Astrocyte of the cerebellum (primary cell): ENCODE measurements at places on chromosomes 4 and X.

DNA sequence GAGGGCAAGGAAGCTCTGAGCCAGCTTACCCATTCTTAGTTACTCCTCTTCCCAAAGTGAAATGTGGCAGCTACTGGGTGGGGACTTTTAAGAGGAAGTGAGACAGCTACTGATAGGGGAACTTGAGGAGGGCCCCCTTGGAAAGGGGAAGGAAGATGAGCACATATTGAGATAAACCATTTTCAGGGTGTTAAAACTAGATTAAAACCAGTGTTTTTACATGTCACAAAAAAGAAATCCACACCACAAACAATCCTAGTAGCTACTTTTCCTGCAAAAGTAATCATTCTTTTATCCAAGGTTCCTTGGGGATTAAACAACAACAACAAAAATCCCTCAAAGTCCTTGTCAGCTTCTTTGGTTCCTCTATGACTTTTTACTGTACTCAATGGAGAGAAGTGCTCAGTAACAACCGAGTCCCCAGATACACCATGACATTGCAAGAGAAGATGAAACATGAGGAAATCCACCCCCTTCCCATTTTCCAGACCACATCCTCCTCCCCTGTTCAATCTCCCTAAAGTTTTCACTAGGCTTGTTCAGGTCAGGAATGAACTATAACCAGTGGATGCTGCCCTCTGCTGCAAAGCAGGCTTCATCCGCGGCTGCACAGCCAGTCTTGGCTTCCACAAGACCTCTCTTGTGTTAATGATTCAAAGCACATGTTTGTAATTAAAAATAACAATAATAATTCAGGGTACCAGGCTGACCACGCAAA lies 113.5 kb upstream of the TMEM164 start:
- peak; percentile 13 for DNase-seq

DNA sequence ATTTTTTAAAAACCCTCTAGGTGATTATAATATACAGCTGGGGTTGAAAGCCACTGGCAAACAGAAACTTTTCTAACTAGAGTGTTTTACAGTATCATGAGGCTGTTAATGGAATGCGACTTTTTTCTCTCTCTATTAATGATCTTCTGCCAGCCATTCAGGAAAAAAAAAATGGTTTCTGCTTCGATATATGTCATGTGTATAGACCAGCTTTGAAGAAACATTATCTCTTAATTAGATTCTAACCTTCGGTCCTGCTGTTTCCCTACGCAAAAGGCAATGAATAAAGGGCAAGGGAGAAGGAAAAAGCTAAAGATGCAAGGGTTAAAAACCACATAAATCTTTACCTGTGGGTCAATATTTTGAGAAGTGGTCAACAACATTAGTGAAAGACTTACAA lies 1662.1 kb upstream of the TENM3 start:
- DNase-seq = no peak

DNA sequence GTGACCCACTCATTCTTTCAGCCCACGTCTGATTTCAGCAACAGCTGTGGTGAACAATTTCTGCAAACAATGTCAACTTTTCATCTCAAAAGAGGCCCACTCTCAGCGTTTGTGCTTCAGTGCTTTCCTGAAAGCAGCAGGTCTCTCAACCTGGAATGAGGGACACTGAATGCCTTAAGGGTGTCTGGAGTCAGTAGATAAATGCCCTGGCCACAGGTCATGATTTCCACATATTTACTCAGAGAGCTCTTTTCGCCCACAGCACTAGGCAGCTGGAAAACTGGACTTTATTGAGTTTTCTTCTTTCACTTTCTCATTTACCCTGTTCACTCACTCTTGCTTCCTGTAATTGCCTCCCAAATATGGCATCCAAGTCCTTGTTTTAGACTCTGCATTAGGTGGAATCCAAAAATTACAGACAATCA lies 52.8 kb downstream of the NPFFR2 start:
- DNase-seq = no peak

- DNase-seq = no peak
Measured at GRCh38 chr4:84750960-84751283, 168.0 kb downstream of the CDS1 start.

GRCh38 chr4:13536607-13537006 lies 7.7 kb downstream of the NKX3-2 start:
- DNase-seq = no peak

DNA sequence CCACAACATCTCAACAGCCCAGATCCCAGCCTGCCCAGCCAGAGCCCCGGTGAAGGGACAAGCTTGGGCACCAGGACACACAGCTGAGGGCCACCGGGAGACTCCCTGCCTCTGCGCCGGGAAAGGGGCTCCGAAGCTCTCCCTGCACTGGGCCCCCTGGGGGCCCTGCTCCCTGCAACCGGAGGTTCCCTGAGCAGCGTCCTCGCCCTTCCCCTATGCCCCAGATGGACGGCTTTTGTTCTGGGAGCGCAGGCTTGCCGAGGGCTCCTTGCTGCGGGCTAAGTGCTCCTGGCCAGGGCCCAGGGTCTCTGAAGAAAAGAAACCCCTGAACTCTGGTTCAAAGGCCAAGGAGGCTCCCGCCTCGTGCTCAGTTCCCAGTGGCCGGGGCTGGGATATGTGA lies 899 bp upstream of the ZFP92 start:
- no peak for DNase-seq

- DNase-seq = no peak
Measured at GRCh38 chr4:96776920-96777527, 937.1 kb downstream of the PDHA2 start.

- peak; percentile 79 for DNase-seq
Measured at GRCh38 chr4:113141901-113142346, 92.5 kb downstream of the ANK2 start.

DNA sequence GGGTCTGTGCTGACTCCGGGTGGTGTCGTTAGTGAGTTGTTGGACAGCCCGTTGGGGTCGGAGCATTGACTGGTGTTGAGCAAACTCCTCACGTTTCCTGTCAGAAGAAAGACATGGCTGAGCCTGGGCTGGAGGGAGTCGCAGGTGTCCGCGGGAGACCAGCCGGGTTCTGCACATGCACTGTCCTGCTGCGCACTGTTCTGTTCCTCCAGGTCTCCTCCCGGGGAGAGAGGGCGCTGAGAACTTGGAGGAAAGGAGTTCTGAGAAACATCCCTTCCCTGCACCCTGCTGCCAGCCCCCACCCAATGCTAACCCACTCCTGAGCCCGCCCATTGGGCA lies 1.1 kb downstream of the ZNF141 start:
- DNase-seq = no peak

- no peak for DNase-seq
Measured at GRCh38 chr4:153076861-153077260, 127.4 kb upstream of the TRIM2 start.

DNA sequence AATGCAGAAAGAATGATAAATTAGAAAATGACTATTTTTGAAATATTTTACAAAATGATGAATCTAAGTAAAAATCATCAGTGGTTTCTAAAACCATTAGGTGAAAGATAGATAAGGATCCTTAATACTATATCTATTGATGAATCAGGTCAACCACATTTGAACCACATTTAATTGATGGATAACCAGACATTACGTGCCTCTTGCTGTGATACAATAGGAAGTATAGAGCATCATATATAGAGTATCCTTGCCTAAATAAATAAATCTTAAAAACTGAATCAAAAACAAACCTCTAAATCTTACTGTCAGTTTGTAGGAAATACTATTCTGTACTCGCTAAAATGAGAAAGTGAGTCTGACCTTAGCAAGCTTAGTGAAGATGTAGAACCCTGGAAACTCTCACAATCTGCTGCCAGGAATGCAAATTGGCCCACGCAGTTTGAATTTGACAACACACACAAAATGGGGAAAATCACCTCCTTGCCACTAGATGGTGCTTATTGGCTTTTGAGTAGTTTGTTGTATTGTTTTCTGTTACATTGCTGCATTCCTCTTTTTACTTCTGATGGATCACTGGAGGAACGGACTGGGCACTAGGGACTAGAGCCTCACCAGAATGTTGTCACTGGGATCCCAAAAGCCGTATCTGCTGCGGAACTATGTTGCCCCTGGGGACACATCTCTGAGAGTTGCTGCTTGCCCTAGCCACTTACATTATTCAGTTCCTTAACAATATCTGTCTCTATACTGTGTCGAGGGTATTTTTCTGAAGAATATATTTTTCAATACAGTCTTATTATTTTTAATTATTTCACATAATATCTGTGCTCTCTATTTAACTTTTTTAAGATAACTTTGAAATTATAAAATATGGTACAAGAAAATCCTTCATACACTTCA lies 25.4 kb upstream of the SLAIN2 start:
- no peak for DNase-seq

GRCh38 chr4:145179281-145179860 lies 1.0 kb downstream of the OTUD4 start:
- DNase-seq = no peak

GRCh38 chrX:23952391-23952790 lies 44.6 kb downstream of the CXorf58 start:
- DNase-seq = no peak

DNA sequence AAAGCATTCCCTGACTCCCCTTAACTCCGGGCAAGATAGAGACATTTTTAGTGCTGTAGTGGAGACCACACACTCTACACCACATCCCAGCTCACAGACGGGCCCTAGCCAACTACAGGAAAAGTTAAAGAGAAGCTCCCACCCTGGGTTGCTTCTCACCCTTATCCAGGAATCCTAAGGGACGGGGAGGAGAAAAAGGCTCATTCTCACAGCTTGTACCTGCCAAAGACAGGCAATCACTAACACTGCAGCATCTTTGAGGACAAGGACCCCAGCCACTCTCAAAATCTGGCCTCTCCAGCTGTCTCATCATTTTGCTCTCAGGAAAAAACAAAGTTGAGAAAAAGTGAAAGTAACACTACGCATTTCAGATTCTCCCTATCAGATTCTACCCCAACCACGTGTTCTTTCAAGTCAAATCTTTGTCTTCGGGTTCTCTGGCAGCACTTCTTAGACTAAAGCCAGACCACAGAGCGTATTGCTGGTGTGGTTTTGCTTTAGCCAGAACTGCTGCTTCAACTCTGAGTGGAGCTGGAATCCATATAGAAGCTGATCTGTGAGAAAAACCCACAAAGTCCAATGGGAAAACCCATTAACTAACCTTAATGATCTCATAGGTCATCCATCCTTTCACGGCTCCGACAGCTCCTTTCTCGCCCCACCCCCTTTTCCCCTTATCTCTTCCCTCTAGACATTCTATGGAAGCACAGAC lies 605.9 kb upstream of the DIPK2B start:
- peak; percentile 92 for DNase-seq

- no peak for DNase-seq
Measured at GRCh38 chr4:147737623-147738022, 5.7 kb downstream of the ARHGAP10 start.

GRCh38 chrX:29107231-29107630 lies 520.0 kb downstream of the IL1RAPL1 start:
- DNase-seq = no peak

- DNase-seq = no peak
Measured at GRCh38 chr4:110472583-110473329, 3.2 kb upstream of the ENPEP start.

- DNase-seq = no peak
Measured at GRCh38 chr4:67342291-67342690, 203.0 kb downstream of the CENPC start.

DNA sequence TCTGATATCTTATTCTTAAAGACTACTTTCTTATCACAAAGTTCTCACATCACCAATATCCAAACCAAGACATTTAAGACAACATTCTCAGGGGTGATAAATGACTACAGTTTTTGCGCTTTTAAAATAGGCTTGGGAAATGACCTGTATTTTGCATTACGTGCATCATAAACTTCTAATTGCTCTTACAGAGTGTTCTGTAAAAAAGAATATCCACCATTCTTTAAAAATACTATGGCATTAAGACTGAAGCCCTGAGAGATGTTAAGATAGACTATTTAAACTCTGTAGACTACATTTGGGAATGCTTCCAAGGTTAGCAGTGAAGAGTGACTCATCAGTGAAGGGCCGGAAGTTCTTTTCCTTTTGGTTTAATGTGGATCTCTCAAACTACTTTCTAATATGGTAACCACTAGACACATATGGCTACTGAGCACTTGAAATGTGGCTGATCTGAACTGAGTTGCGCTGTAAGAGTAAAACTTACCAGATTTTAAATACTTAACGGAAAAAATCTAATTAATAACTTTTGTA lies 518.8 kb upstream of the FTHL17 start:
- DNase-seq = peak; percentile 36

- no peak for DNase-seq
Measured at GRCh38 chr4:34891892-34892291, 1352.4 kb downstream of the ARAP2 start.

DNA sequence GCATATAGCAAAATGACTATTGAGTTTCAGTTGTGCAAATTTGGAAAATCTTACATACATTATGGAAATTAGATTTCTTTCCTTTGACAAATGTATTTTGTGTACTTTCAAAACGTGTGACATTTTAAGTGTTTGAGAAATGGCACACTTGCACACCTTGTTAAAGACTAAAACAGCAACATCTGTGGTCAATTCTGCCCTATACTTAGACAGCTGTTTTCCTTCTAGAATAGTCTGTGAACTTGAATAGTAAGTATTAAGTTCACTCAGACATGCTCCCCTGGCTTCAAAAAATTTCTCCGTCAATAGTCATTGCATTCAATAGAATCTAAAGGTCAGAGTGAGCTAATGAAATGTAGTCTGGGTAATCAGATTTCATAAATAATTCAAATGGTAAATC lies 21.7 kb upstream of the TBC1D9 start:
- no peak for DNase-seq

- DNase-seq = no peak
Measured at GRCh38 chr4:82447886-82448285, 17.5 kb downstream of the ENOPH1 start.

DNA sequence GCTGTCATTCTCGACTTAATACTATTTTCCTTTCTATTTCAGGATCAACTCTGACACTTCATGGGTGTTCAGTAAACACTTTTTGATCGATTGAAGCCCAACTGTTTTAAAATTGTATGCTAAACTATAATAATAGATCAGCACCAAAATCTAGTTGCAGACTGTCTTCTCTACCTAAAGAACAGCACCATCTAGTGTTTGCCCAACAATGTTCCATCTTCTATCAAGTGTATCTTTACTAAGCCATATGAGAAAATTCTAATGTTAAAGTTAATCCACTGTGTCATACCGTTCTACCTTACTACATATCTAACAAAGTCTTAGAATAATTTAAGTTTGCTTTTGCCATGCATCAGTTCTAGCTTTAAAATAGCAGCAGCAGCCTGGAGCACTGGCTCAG lies 113.0 kb upstream of the PRDX4 start:
- DNase-seq = peak; percentile 20

DNA sequence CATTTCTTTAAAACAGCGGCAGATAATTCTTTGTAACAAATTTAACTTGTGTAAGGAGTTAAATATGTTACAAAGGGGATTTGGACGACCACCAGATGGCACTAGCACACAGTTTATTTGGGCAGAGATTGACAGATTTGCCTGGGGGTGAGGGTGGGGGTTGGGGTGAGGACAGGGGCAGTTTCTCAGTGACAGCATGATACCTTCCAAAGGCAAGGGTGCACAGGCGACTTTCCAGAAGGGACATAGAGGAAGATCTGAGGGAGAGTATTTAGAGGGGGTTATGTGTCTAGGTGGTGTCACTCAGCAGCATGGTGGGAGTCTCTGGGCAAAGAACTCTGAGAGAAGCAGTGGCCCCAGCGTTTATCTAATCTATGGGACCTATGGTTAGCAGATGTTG lies 9.6 kb upstream of the TMA16 start:
- peak; percentile 47 for DNase-seq
